ENCODE measurements at places on chromosomes 1 and 21. TPM values are rescaled to one million over a fixed set of nuclear protein-coding genes. Genes with fewer than 3 reads are reported as not detected.
A peak's percentile ranks its signal among the peaks of the same experiment; 100 is the strongest.

DNA sequence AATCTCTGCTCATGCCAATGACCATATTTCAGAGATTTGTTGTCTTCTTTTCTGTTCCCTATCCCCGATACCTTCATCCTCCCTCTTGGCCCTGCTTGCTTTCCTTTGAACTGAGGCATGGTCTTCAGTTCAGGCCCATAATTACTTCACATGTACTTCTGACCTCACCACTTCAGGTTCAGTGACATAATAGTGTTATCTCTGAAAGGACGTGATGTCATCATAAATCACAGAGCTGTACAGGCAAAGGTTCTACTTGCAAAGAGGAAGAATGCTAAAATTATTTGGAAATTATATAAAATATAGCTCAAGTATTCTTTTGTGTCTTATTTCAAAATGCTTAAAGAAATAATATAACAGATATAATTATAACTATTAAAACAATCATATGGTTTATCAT, 230.3 kb upstream of the ESRRG start:
- no peak for DNase-seq

GRCh38 chr21:43904331-43904781, 39.3 kb downstream of the AGPAT3 start:
- DNase-seq: no peak

- no peak for DNase-seq
Observed at GRCh38 chr1:233707153-233707879, 93.4 kb downstream of the KCNK1 start.

GRCh38 chr21:31331231-31331630, 12.8 kb downstream of the TIAM1 start:
- no peak for DNase-seq

Gene OR2L13
- total RNA-seq: not detected

Gene TMEM52
- total RNA-seq: 0.99 TPM

Gene APCS
- total RNA-seq: not detected

Gene NBPF1
- total RNA-seq: 4.4 TPM

DNA sequence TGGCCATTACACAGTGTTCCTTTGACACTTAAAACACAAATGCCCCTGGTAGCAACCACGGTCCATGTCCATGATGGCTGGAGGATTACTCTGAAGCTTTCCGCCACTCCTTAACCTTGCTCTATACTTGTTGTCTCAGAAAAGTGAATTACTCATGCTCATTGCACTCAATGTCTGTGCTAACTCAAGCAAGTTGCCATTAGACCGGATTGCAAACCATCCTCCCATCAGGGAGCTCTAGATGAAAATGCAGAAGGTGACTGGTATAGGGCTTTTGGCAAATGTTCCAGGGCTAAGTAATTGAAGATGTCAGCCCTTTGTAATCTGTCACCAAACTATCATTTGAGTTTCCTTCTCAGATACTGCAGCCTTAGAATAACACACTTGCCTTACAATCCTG, 1288.3 kb upstream of the B3GALT2 start:
- no peak for DNase-seq

DNA sequence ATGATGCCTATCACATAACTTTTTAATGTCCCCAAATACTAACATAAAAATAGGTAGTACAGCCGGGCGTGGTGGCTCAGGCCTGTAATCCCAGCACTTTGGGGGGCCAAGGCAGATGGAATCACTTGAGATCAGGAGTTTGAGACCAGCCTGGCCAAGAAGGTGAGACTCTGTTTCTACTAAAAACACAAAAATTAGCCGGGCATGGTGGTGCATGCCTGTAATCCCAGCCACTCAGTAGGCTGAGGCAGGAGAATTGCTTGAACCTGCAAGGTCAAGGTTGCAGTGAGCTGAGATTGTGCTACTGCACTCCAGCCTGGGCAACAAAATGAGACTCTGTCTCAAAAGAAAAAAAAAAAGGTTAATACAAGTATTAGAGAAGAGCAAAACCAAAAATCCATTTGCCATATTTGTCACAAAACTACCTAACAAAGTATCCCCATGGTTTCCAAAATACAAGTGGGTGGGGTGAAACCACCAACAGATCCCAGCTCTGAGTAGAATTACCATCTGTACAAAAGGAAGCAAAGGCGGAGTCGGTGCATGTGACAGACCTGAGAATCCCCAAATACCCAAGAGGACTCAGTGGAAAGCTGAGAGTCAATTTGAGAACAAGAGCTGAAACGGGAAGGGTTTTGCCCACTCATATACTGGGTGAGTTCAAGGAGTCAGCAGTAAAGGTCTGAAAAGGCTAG, 113.2 kb downstream of the TOMM20 start:
- DNase-seq: peak; percentile 53

DNA sequence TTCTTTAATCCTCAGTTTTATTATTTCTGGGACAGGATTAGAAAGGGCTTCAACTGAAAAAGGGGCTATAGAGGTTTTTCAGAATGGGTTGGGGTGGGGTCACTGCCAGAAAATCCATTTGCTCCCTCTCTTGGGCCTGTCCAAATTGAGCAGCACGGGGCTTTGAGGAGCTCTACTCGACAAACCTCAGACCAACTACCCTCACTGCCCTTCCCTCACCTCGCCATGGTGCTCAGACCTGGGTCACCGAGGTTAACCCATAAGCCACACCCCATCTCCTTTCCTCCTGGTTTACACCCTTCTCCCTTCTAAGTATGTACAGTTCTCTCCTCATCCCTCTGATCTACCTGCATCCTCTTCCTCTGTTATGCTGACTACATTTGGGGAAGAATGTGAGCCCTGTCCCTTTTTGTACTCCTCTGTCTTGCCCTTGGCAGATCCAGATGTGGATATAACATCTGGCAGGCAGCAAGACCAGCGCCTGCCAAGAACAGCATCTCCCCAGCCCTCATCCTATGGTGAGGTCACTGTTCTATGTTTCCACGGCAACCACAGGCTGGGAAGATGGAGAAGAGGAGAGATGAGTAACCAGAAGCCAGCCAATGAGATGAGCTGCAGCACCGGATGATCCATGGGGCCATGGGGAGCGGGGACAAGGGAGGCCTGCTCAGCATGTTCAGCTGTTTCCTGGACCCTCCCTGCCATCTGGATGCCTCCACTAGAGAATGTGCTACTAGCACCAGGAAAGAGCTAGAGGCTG, 3.7 kb upstream of the FABP3 start:
- no peak for DNase-seq

DNA sequence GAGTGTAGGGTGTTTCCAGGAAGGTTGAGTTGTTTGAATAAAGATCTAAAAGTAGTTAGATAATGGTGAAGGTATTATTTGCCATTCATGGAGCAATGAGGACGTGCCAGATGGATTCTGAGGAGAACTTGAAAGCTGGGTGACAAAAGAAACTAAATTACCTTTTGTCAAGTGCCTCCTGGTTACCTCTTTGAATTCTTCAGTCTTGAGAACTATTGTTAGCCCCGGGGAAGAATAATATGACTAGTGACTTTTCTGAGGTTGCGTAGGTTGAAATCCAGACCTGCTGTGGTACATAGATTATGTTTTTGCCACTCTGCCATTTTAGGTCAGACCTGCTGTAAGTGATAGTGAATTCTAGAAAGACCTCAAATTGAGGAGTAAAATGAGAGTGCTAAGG, 11.5 kb downstream of the LAMC1 start:
- DNase-seq: no peak

DNA sequence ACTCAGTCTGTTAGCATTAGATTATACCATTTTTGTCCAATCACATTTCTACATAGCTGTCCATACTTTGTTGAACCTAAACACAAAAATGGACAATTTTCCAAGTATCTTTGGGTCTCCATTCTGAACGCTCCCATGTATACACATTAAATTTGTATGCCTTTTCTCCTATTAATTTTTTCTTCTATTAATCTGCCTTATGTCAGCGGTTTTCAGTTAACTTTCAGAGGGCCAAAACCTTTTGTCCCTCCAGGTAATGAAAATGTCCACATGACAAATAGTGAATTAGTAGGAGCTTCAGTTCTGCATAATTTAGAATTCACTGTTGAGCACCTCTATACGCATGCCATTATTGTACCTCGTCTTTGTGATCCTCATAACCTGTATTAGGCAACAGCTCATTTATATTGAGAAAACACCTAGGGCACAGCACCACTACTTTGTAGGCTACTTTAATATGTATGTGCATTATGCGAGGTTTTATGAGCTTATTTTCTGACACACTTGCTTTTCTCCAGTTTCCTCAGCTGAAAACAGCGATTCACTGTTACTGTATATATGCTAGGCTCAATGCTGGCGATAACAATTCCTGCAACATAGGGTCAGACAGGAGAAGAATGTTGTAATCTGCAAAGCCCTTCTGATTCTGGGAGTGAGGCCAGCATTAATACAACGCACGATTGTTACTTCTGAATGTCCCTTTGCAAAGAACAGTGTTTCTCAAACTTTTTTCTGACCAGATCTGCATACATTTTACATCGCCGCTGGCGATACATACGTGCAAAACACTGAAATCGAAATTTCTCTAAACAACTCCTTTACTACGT, 1.1 kb upstream of the ABCD3 start:
- DNase-seq: no peak

DNA sequence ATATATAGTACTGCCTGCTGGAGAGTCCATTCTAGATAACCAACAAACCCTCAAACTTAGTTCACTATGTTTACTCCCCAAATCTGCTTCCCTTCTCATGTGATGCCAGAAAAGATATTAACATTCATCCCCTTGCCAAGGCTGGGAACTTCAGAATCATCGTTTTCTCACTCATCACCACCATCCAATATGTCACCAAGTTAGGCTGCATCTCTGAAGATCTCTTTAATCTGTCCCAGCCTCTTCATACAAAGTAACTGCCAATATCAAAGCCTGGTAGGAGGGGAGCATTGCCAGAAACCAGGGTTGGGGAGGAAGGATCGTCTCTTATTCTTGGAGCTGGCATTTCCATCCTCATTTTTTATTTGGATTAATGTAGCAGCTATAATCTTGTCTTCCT, 71.6 kb downstream of the XCL2 start:
- no peak for DNase-seq

Gene FDPS
- total RNA-seq: 289 TPM

DNA sequence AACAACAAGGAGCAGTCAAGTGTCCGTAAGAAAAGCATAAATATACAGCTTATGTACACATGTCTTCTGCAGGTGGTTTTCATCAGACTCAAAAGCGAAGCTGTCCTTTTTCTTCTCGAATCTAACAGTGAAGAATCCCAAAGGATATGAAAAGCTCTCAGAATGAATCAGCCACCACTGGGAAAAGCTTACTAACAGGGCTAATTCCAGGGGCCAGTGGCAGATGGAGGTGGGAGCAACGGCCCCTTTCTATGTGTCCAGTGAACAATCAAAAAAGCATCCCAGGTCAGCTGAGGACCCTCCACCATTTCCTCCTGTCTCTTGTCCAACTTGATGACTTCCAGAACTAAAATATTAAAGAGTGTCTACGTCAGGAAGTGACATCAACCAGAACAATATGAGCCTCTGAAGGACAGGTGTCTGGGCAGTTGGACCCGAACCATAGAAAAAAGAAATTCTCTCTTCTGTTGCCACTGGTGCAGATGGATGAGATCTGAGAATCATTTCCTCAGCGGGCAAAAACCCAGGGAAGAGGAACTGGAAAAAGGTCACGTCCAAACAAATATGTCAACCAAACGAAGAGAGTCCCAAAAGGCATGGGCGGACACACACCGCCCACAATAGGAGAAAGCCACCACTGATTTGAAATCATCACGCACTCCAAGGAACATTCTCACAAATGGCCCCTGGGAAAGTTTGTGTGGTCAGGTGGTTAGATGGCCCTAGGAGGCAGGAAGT, 70.4 kb upstream of the TIAM1 start:
- no peak for DNase-seq

Gene CFHR5
- total RNA-seq: not detected

Gene CRYAA
- not detected for total RNA-seq

GRCh38 chr1:53543130-53543777, 84.1 kb downstream of the DMRTB1 start:
- no peak for DNase-seq

- no peak for DNase-seq
Observed at GRCh38 chr1:79323239-79324025, 316.9 kb upstream of the ADGRL4 start.

DNA sequence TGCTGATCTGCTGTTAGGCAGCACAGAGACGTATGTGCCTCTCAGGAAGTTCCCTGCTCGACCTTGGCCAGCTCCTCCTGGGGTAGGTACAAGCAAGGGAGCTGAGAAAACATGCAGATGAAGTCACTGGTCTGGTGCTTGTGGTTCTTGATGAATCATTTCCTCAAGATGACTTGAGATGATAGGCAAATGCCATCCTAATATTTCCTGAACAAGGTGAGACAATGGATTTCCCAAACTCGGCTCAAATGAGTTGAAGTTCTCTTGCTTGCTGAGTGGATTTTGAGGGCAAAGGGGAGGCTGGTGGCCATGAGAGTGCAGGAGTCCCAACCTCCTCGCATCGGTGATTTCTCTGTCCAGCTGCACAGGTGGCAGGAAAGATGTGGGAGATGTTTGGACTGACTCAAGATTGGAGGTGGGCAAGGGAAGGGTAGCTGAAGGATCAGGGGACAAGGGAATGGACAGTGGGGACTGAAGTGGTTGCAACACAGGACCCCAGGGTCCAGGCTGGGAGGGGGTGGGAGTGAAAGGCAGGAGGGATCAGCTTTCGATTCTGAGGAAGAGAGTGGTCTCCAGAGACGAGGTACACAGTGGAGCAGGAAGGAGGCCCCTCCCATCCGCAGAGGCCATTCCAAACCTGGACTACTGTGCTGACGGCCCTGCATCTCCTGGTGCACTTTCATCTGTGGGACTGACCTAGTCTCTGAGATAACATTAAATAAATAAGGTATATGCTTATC, 63.9 kb downstream of the CAPN2 start:
- peak; percentile 11 for DNase-seq
